CD4-positive, alpha-beta T cell treated with Interleukin-6 for 4 hours (primary cell): ENCODE measurements at places on chromosomes 12 and 14.
A peak's percentile ranks its signal among the peaks of the same experiment; 100 is the strongest.

DNA sequence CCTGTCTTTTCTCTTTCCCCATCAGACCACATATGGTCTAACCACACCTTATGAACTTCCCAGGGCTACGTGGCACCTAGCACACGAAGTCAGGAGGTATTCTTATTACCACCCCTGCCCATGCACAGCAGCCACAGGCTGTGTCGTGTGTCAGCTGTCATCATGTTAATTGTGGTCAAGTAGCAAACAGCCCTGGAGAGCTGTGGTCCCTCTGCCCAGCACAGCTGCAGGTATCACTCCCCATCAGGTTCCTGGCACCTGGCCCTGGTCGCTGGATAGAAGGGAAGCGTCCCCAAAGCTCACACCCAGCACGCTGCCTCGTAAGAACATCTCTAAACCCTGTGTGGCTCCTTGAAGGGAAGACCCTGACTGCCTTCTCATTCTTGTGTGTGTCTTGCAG, 45.4 kb downstream of the CLMN start:
- DNase-seq = no peak

DNA sequence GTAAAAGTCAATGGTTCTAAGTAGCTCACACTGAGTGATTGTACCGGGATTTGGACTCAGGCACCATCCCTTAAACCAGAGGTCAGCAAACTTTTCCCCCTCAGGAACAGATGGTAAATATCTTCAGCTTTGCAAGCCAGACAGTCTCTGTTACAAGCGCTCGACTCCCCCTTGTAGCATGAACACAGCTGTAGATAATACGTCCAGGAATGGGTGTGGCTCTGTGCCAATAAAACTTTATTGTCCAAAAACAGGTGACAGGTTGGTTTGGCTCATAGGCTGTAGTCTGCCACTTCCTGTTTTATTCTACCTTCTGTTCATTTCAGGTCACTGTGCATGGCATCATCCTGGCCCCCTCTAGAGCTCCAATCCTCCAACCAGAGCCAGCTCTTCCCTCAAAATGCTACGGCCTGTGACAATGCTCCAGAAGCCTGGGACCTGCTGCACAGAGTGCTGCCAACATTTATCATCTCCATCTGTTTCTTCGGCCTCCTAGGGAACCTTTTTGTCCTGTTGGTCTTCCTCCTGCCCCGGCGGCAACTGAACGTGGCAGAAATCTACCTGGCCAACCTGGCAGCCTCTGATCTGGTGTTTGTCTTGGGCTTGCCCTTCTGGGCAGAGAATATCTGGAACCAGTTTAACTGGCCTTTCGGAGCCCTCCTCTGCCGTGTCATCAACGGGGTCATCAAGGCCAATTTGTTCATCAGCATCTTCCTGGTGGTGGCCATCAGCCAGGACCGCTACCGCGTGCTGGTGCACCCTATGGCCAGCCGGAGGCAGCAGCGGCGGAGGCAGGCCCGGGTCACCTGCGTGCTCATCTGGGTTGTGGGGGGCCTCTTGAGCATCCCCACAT, 7.6 kb downstream of the BDKRB1 start:
- no peak for DNase-seq

DNA sequence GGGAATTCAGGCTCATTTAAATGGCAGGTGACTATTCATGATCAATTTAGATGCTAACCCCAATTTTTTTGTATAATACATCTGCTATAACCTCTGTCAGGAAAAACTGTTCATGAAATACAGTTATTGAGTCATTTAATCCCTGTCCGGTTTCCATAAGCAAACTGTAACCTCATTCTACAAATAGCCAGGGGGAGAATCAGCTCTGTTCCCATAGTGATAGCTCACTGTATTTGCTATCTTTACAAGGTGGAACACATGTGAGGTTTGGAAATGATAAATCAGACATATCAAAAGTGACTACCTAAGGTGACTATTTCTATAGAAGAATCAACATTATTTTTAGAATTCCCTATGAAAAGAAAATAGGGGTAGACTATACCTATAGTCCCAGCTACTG, 38.6 kb upstream of the VPS33A start:
- no peak for DNase-seq

- peak; percentile 33 for DNase-seq
These were observed 45.5 kb downstream of the ATF7IP start for GRCh38 chr12:14410841-14411569.

DNA sequence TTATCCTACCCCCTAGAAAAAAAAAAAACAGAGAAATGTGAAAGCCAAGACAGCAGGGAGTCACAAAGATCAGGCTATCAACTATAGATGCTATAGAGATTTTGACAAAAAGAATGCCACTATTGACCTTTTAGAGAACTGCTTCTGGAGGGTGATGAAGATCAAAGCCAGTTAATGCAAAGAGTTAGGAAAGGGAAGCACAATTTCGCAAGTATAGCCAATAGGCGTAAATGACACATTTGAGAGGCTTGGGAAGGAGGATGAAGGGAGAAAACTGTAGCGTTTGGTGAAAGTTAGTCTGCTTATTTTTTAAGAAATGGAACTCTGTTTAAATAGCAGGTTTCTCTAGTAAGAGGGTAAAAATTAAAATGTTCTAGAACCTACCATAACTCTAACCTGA, 190.7 kb downstream of the DUSP6 start:
- no peak for DNase-seq

DNA sequence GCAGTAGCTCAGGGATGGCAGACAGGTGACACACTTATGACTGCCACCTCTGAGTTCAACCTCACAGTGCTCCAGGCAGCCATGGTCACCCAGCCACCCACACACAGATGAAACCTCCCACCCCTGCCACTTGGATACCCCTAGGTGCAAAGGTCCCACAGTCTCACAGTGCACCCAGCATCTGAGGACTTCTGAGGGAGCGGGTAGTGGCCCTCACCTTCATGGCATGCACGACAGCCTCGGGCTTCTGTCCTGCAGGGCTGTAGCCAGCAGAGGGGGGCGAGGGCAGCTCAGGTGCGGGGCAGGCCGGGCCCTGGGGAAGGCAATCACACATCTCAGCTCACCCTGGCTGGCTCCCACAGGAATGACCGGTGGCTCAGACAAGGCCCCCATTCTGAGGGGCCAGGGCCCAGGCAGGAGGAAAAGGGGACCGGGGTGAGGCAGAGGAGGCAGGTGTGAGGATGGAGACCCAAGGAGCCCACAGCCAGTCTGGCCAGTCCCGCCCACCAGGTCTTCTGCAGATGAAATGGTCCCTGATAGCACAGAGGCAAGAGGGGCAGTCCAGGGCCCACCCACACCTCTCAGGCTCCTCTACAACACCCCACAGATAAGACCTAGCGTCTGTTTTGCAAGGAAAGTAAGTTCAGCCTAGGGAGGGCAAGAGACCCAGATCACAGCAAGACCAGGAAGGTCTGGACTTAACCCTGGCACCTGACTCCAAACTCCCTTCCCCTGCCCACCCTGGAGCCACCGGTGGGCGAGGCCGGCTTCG, 35.8 kb downstream of the CCNK start:
- DNase-seq = no peak

DNA sequence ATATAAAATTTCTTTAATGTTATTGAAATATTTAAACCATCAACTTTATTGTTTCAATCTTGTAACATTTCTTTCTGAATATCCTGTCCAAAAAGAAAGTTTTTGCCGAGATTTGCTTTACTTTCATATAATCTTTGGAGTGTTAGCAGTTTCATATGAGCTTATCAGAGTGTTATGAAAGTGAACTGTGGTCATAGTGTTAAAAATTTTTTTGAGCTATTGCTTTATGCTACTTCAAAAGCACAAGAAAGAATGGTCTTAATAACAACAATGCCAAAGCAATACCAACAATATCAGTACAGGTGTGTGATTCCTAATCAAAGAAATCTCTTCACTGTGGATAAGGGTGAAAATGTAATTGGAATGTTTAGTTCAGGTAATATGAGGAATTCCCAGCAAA, 1994.9 kb upstream of the FLRT2 start:
- no peak for DNase-seq

- DNase-seq = no peak
These were observed 7.6 kb downstream of the ITPK1 start for GRCh38 chr14:93108105-93108504.

DNA sequence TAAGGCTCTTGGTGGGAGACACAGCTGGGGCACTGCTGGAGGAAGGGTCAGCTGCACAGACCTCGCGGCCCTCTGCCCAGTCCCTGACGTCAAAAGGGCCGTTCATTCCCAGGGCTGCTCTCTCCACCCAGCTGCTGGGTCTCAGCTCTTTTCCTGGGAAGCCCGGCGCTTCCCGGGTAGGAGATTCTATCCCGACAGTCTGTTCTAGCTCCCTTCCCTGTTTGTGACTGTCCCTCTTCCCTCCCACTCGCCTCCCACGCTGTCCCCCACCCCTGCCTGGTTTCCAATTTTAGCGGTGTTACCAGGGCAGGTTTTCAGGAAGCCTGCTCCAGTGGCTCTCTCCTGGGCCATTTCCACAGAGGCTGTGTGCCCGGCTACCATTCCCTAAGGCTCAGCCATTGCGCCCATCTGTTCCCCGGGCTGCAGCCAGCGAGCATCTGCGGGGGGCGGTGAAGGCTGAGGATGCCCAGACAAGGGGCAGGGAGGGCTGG, 186.6 kb downstream of the CACNA1C start:
- DNase-seq = no peak

DNA sequence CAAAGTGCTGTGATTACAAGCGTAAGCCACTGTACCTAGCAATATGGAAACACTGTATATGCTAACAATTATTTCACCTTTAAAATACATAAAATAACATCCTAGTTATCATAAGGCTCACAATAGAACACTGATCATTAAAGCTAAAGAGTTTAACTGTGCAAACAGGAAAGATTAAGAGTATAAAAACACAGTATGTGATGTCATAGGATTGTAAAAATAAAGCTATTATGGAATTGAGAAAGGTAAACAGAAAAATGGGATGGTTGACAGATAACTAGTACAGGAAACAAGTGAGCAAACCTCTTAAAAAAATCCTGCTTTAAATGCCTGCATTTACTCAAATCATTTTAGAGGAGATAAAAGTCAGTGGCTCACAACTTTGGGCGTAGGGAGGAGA, 10.8 kb upstream of the IPO8 start:
- no peak for DNase-seq

GRCh38 chr12:52032446-52032803, 18.8 kb upstream of the NR4A1 start:
- no peak for DNase-seq

DNA sequence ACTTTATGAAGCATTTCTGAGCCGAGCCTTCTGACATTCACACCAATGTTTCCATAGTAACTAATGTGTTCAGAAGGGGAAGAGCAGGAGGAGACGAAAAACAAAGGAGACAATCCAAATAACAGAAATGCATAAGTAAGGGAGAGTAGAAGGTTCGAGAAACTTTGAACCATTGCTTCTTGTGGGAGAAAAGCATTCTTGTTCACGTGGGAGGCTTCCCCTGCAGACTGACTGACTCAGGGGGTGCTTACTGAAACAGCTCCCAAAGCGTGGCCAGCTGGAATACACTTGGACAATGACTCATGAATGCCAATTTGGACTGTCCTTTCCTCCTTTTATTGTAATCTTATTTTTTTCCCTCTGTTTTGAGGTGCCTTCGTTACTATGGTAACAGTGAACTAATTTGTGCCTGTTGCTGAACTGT, 73.9 kb downstream of the NEDD1 start:
- no peak for DNase-seq

- no peak for DNase-seq
These were observed 159.4 kb downstream of the PRKCH start for GRCh38 chr14:61480704-61481285.
